ENCODE measurements at places on chromosomes 4 and X.
A peak's percentile ranks its signal among the peaks of the same experiment; 100 is the strongest.

DNA sequence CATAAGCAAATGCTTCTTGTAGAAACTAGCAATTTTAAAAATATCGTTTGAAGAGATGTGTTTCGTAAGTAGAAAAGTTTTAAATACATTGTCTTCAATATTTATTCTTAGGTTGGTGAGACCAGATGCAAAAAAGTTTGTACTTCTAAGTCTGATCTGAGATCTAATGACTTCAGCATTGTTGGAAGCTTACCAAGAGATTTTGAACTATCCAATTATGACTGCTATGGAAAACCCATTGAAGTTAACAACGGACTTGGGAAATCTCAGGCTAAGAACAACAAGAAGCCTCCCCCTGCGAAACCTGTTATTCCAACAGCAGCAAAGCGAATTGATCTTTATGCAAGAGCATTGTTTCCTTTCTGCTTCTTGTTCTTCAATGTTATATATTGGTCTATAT, 50.2 kb upstream of the GRIA2 start:
- DNase-seq, result no peak

- DNase-seq, result no peak
Measured at GRCh38 chrX:46704767-46705386, 54.0 kb downstream of the SLC9A7 start.

DNA sequence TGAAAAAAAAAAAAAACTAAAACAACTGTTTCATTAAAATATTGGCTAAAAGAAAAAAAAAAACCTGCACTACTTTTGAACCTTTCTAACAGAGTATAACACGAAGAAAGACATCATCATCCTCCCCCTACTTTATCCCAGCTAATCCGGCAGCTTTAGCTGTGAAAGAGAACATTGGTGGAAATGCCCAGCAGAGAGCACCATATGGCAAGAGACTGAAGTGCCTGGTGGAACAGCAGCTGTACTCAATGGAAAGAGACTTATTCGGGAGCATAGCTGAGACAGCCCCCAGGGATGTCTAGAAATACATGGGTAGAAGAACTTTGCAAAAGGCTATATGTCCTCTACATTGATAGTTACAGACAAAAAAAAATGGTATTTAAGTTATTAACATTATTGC, 30.3 kb downstream of the STPG2 start:
- DNase-seq, result no peak

DNA sequence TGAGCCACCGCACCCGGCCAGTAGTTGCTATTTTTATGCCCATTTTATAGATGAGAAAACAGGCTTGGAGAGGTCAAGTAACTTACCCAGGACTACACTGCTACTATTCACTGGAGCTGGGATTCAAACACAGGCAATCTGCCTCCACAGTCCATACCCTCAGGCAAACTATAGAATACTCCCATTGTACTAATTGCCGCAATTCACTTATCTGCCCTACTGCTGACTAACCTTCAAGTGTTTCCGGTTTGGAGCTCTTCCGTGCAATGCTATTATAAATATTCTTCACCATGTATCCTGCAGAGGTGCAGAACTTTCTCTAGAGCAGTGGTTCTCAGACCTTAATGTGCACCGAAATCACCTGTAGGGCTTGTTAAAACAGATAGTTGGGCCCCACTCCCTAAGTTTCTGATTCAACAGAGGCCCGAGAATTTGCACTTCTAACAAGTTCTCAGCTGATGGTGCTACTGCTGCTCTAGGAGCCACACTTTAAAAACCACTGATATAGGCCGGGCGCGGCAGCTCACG, 1.9 kb upstream of the G3BP2 start:
- DNase-seq, result no peak

DNA sequence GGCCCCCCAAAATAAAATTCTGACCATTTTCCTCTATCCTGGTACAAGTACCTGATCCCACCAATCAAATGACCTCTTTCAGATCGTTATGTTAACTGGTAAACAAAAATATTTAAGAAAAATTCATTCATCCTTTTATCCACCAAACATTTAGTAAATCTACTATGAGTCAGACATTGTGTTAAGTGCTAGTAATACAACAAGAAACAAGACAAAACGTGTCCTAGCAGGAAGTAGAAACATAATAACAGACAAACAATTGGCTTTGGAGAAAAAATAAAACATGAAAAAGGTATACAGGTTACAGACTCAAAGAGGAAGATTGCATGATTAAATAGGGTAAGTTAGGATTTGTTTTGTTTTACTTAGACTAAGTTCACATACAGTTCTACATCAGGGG, 43.7 kb downstream of the ANTXR2 start:
- DNase-seq, result no peak

DNA sequence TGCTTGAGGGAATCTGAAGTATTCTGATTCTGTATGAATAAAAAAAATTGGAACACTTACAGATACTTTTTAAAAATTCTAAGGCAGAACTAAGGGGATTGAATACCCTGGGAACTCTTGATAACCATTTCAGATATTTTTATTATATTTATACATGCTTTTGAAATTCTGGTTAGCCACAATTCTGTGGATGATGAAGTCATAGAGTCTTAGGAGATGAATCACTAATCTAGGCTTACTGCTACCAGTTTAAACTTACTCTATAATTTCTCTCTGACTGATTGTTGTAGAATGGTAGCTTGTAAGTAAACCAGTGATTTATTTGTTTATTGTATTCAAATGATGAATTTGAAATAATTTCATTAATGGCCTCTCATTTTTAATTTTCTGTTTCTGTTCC, 11.4 kb upstream of the SLAIN2 start:
- DNase-seq, result peak; percentile 60

GRCh38 chr4:18105030-18106011, 83.8 kb upstream of the LCORL start:
- peak; percentile 26 for DNase-seq

- DNase-seq, result no peak
Measured at GRCh38 chr4:153521478-153521877, 55.3 kb downstream of the TMEM131L start.

- no peak for DNase-seq
Measured at GRCh38 chr4:145723336-145723735, 43.4 kb downstream of the C4orf51 start.

GRCh38 chr4:8202108-8203051, 3.3 kb downstream of the SH3TC1 start:
- DNase-seq, result no peak

GRCh38 chr4:751676-752075, 46.0 kb downstream of the PCGF3 start:
- DNase-seq, result no peak

GRCh38 chr4:40688446-40689095, 58.9 kb upstream of the RBM47 start:
- no peak for DNase-seq

- DNase-seq, result no peak
Measured at GRCh38 chrX:84336646-84337045, 148.6 kb upstream of the RPS6KA6 start.

DNA sequence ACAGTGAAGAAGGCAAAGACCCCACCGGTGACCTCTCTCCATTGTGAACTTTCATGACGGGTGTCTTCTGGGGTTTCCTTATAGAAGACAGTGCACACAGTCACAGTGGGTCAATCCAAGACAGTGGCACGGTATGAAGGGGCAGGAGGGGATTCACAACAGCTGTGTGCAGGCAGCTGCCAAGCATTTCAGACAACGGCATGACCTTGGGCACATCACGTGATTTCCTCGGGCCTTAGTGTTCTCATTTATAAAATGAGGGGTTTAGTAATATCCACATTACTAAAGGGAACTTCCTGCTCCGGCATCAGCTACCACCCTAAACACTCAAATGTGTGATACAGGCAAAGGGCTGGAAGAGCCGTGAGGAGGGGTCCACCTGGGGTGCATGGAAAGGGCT, 42.9 kb downstream of the RBM47 start:
- DNase-seq, result no peak

DNA sequence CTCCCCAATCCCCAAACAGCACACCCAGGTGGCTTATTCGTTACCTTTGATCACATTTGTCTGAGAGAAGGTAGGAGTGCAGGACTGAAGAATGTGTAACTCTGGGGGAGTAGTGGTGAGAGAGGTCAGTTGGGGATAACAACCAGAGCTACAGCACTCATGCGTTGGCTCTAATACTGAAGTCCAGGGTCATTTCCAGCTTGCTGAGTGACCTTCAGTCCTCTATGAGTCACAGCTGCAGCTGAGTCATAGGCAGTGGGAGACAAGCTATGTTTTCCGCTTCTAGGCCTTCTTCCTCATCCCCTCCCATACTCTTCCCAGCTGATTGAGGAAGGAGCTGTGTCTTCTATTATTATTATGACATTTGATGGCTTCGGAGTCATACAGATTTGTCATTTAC, 31.6 kb upstream of the CT47C1 start:
- peak; percentile 51 for DNase-seq

GRCh38 chr4:20960291-20960690, 260.0 kb downstream of the PACRGL start:
- DNase-seq, result no peak

DNA sequence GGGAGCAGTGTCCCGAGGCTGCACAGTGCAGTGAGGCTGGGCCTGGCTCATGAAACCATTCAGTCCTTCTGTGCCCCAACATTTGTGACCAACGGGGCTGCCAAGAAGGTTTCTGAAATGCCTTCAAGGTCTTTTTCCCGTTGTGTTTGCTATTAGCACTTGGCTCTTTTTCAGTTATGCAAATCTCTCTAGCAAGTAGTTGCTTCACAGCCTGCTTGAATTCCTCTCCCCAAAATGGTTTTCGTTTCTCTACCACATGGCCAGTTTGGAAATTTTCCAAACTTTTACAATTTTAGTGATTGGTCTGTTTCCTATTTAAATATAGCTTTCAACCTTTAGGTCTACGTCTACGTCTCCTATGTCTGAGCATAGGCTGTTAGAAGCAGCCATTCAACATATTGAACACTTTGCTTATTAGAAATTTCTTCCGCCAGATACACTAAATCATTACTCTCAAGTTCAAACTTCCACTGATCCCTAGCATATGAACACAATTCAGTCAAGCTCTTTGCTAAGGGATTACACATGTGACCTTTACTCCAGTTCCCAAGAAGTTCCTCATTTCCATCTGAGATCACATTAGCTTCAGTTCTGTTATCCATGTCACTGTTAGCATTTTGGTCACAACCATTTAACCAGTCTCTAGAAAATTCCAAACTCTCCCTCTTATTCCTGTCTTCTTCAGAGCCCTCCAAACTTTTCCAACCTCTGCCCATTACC, 901.8 kb downstream of the GLUD2 start:
- no peak for DNase-seq

GRCh38 chr4:78069859-78070258, 12.7 kb downstream of the FRAS1 start:
- DNase-seq, result no peak

DNA sequence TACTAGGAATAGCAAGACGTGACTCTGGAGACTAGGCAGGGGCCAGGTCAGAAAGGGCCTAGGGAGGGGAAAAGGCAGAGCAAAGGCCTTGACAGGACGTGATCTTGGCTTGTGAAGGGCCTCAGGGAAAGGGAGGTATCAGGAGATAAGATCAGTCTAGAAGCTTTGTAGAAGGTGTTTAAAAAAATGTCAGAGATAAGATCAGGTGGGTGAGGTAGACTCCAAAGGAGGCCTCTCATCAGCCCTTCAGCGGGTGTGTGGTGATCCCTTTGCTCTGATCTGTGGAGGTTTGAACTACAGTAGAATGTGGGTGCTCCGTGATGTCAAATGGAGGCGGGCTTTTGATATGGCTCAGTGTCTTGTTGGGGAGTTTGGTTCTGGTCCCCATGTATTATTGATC, 78.8 kb upstream of the PRPS1 start:
- DNase-seq, result no peak

DNA sequence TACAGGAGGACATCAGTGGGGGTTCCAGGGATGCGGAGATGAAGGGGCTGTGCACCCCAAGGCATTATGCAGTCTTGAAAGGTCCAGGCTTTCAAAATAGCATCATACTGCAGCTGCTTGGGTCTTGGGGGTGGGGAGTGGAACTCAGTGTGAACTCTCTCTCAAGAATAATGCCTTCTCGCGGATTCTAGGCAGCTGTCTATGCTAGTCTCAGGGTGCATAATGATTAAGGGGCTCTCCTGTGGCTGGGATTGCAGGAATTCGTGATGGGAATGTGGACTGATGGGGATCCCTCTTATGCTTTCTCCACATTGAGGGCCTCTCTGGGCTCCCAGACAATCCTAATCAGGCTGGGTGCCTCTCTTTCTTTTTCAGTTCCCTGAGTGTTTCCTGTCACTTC, 172.2 kb upstream of the ARHGAP24 start:
- DNase-seq, result no peak

DNA sequence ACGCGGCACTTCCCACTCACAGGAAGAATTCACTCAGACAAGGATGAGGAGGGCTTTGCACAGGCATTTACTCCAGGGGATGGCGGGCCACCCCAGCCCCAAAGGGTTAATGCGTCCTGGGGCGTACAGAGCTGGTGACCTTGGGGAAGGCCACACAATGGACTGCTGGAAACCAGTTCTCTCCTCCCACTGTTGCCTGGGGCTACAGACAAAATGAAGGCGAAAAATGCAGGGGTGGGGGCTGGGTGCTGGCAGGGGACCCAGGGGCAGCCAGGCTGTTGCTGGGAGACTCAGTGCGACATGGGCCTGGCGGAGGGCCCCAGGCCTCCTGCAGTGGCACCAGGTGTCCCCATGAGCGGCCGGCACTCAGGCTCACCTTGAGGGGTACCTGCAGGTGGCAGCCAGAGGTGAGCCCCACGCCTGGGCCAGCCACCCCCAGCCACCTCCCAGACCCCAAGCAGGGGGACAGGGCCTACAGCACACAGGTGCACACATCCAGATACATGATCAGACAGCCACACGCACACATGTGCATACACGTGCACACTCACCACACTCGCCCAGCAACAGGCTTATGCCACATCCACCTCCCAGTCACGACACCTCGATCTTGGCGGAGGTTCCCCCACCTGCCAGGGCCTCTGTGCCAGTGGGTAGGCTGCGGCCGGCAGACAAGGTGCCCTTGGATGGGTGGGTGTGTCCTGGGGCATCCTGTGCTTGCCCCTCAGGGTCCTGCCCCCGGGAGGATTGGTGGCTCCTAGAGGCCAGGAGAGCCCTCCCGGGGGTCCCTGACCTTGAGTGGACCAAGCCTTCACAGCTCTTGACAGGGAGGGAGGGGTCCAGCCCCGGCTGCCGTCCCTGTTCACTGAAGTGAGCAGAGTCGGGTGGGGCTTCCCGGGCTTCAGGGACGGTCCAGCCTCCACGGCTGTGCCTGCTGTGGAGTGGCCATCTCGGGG, 13.1 kb downstream of the NAT8L start:
- DNase-seq, result no peak

DNA sequence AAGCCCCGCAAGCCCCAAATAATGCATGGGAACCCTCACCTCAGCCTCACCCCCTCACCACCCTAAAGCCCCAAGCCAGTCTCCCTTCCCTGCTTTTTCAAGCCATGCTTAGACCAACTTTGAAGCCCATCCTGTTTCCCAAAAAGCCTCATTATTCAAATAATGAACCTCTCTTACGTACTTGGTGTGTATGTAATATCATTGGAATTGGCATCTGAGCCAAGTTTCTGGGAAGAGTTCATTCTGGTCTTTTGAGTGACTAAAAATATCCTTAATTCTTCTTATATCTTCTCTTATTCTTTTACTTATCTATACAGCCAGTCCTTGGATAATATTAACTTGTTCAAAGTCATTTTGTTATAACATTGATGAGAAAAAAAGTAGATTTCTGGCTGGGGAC, 875.8 kb upstream of the SLIT2 start:
- no peak for DNase-seq
